ENCODE measurements at places on chromosomes 2 and 18. TPM values are rescaled to one million over a fixed set of nuclear protein-coding genes. Genes with fewer than 3 reads are reported as not detected.

DNA sequence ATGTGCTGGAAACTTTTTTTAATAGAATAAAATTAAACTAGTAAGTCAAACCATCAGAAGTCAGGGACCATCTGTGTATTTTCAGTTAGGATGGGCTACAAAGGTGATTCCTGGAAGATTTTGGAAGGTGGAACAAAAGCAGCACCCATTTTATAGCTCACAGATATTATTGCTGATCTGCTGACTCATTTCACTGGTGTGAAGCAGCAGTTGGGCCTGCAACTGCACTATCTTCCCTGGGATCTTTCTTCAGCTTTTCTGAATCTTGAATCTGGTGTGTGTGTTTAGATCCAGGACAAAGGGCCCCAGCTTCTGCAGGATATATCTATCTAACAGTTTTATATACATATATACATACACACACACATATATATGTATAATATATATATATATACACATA is 35.6 kb upstream of the BCL11A start:
- DNase-seq, result no peak

- no peak for DNase-seq
Measured at GRCh38 chr2:8477552-8478470, 204.0 kb upstream of the ID2 start.

The GALNT3 gene
- 29.0 TPM for polyA plus RNA-seq

The HOXD10 gene
- polyA plus RNA-seq, result not detected

DNA sequence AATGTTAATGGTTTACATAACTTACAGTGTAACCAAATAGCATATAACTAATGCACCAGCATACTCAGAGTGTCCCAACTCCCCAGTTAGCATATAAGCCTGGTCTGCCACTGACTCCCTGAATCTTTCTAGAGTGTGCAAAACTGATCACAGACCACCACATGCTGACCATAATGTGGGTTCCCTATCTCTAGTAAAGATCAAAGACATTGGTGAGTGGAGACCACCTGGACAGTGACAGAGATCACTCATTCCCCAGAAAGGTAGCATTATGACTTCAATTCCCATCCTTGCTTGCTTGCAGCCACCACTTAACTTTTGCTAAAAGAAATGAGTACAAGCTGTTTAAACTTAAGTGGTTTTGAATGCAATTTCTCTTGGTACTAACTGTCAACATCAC is 39.0 kb downstream of the KANSL1L start:
- DNase-seq, result no peak
